NCI-H524 treated with DMSO at 0.1 percent for 48 hours (cell line): ENCODE measurements at places on chromosomes 7 and 10.

DNA sequence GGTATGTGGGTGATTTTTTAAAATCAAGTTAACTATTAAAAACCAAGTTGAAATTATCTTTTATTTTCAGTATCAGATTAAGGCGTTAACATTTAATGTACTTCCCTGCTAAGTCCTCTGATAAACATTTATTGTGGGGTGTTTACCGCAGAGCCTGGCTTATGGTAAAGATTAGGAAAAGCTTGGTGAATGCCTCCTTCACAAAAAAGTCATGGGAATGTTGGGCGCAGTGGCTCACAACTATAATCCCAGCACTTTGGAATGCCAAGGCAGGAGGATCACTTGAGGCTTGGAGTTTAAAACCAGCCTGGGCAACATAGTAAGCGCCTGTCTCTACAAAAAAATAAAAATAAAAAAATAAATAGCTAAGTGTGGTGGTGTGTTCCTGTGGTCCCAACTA, 53.3 kb downstream of the WAC start:
- no peak for DNase-seq

DNA sequence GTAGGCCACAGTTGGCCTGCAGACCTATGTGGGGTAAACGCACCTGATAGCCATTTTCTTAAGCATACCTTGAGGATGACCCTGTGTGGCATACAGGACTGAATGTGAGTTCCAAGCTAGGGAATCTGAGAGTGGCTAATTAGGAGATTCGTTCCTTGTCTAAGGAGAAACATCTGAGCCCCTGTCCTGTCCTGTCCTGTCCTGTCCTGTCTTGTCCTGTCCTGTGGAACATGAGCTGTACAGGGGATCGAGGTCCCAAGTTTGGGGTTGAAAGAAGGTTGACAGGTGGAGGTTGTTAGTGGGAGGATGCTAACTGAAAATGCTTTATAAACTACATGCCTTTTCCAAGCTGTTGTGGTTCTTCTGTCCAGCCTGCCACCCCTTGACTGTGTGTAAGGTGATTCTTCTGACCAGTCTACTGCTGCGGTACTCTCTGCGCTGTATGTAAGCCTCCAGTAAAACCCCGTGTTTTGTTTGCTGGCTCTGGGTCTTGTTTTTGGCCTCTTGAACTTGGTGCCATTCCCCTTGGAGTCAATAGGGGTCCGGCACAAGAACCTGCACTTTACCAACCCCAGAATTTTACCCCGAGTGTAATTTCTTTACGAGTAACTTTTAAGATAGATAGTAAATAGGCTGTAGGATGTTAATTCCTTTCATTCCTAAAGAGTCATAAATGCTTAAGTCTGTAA, 26.4 kb downstream of the ZNRF2 start:
- no peak for DNase-seq

- DNase-seq: no peak
Measured at GRCh38 chr10:17250736-17251135, 22.7 kb downstream of the VIM start.

- DNase-seq: no peak
Measured at GRCh38 chr7:49243521-49243920, 319.2 kb downstream of the CDC14C start.

DNA sequence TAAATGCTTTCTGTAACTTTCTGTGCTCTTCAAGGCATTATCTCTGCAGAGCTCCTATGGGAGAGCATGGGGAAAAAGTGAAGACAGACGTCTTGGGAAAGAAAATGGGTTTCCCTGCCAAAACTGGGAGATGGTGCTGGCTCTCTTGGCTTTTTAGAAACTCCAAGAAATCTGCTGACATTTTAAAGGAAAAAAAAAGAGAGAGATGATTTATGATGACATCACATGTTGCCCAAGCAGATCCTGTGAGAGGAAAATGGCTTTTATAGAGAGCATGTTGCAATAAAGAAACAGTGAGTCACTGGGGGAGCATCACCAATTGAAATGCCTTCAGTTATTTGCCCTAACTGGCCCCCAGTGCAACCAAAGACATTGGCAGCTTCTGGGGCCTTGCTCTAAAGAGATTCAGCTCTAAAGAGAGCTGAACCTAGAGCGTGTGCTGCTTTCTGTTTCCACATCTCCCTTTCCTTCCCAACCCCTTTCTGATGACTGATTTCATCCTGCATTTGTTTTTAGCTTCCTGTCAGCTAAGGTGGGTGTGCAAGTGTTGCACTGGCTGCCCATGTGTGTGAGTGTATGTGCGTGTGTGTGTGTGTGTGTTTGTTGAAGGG, 37.7 kb downstream of the LRMDA start:
- no peak for DNase-seq

DNA sequence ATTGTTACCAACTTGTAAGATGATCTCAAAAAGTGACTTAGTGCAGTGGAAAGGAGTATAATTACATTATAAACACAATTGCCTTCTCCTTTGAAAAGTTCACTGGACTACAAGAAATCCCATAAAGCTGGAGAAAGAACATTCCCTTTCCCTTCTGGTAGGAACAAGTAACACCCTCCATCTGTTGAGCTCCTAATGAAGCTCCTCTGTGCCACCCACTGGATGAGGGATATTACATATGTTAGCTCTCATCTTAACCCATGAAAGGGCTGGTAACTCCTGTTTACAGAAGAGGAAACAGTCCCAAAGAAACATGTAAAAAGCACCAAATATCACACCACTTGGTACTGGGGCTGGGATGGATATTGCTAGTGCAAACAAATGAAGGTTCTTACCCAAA, 8.1 kb downstream of the PGAM1 start:
- no peak for DNase-seq

DNA sequence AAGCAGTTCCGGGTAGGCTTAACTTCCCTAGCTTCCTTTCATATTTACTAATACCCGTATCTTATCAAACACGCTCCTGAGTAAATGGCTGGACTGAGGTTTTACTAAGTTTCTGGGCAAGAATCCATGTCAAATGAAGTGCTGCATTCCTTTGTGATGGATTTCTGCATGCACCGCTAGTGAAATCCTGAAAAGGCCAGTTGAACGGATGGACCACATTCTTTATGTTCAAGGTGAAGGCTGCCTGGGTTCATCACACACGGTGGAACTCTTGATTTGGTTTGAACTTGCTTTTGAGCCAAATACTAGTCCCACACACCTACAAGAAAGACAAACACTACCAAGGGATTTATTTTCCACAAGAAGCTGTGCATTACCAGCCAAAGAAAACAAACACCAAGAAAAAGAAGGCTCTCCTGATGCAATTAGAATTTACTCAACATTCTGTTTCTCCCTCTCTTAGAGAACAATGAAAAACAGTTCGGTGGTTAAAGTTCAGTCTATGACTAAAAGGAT, 255.0 kb upstream of the SEMA3C start:
- no peak for DNase-seq

GRCh38 chr10:49281461-49281860, 17.5 kb upstream of the C10orf71 start:
- DNase-seq: no peak

DNA sequence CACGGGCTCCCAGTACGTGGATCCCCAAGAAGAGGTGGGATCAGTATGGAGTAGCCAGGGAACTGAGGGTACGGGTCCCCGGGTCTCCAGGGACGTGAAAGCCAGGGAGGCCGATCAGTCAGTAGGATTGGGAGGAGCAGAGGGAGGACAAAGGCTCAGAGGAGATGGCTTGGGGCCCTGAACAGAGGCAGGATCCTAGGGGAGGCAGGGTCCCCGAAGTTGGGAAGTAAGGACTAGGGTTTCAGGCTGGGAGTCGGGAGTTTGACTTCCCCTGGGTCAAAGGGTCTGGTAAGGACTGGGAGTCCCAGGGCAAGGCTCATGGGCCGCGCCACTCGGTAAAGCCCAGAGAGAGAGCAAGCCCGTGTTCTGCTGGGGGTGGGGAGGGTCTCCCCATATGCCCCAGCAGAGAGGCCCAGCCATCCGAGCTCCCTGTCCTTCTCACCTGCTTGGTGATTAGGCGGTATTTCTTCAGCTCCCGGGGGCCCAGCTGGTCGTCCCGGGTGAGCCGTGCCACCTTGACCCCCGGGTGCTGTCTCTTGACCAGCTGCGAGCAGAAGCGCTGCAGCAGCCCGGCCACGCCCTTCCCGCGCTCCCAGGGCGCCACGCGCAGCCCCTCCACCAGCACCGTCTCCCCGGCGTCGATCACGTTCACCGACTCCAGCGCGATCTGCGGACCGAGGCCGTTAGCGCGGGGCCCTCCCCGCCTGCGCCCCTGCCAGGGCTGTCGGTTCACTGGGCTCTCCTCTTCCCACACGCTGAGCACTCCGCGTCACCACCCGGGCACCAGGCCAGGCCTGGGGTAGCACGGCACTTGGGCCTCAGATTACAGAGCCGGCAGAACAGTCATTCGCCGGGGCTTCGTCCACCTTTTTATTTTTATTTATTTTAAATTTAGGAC, 7.0 kb downstream of the NAT16 start:
- no peak for DNase-seq

DNA sequence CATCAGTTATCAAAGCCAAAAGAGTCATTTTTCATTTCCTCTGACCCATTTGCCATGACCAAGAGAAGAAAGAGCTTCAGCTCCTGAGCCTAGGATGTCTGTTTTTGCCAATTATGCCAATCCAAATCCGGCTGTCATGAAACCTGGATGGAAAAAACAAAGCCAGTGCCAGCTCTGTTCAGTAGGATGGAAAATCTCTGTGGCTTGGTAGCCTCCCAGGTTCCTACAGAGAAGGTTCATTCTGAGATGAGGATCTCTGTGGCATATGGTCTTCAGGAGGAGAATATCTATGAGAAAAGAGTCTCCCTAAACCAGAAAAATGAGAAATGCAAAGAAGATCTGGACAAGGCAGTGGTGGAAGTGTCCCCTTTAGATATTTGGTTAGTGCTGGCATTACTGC, 475.4 kb downstream of the CNTNAP2 start:
- no peak for DNase-seq

DNA sequence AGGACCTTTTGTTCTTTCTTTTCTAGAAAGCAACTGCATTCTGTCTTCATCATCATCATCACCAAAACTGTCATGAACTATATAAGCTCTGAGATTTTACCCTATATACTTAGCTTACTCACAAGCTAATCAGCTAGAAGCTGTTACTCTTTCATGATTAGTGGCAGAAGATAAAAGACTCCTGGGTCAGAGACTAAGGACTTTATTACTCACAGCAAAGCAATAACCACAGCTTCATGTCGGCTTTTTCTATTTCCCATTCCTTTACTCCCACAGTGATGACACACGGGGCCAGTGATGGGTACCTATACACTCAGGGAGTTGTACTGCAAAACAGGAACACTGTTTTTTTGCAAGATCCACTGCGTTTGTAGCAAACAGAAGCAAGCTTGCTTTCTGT, 8.4 kb upstream of the C10orf88 start:
- no peak for DNase-seq

DNA sequence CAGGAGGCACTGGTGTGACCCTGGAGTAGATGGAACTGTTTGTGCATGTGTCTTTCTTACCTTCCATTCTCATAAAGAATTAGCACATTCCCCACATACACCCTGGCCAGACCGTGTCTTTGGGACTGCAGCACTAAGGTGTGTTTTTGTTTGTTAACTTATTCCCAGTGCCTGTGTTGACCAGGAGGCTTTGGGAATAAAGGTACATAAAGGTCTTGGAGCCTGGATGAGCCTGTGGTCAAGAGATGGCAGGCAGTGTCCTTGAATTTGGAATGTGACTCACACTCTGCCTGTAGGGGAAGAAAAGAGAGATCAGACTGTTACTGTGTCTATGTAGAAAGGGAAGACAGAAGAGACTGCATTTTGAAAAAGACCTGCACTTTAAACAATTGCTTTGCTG, 137.6 kb downstream of the LYZL1 start:
- DNase-seq: no peak

DNA sequence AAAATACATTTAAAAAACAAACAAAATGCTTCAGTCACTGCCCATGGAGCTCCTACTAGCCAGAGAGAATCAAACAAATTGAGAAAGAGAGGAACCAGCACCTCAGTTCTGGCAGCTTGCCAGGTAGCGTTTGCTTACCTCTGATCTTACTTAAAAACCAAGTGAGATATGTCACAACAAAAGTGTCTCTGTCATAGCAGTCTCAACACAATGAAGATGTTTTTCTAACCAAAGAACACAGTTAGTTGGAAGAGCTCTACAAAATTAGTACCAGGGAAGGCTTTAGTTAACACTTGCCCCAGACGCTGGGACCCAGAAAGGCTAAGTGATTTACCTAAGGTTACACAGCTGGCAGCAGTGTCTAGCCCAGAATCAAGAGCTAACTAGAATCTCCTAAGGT, 3.4 kb downstream of the DOCK4 start:
- DNase-seq: no peak

- DNase-seq: no peak
Measured at GRCh38 chr10:33353334-33353733, 18.9 kb upstream of the NRP1 start.

DNA sequence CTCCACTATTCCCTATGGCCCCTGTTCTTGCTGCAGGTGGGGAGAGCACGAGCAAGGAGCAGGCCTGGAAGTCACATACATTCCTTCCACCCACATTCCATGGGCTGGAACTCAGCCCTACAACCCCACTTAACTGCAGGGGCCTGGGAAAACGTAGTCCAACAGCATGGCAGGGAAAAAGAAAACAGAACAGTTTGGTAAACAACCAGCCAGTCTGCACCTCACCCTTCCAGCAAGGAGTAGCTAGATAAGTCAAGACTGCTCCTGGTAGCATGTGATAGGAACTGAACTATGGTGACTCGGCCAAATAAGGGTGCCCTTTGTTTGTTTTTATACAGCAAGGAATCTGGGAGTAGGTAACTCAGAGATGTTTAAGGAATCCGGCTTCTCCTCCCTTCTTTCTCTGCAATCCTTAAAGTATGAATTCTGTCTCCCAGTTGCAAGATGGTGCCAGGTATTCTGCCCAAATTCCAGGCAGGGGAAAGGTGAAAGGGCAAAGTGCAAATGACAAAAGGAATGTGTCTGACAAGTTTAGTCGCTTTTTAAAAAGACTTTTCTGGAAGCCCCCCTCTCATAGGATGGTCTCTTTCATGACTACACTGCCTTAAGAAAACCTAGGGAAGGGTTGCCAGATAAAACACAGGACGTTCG, 311.7 kb upstream of the NEBL start:
- no peak for DNase-seq

DNA sequence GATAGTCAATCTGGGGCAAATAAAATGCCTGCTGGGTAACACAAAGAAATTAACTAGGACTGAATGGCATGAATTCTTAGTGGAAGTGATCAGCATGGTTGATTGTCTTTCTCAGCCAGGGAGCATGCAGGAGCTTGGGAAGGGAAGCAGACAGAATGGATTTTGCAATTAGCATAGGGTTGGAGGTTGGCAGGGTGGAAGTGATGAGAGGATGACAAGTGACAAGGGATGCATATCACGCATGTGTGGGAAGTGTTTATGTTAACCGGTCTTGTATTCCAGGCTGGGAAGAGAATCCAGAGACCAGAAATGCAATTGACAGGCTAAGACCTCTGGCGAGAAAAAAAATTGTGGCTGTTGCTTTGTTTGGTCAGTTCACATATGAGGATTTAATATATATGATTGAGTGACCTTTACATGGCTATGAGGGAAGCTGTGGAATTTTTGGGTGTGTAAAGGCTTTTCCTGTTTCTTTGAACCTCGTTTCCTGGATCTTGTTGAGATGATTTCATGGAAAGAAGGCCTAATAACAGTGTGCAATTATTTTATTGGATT, 8.3 kb downstream of the MDFIC start:
- no peak for DNase-seq

- no peak for DNase-seq
Measured at GRCh38 chr10:101354328-101355071, 535 bp downstream of the BTRC start.
